ENCODE measurements at places on chromosomes 5 and 9.

DNA sequence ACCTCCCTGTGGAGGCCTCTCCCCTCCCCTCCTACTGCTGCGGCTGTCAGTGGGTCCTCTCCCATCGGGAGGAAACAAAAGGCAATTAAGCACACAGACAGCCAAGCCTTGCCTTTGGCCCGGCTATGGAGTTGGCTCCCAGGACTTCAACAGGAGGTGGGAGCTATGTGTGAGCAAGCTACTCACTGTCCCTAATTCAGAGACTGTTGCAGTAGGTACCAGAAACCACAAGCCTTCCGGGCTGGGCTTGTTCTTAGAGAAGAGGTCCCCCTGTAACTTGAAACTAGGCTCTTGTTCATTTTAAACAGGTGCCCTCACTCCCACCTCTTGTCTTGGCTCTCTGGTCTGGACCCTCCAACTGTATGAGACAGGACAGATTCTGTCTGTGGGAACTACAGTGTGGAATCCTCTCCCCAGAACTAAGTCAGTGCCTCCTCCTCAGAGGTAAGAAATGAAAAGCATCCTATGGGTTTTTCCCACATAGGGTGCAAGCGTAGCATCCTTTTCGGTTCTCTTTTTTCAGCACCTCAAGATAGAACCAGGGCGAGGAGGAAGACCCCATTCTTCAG lies 561.1 kb downstream of the EBF1 start:
- DNase-seq = no peak

- no peak for DNase-seq
These were observed 178.9 kb downstream of the XRCC4 start for GRCh38 chr5:83256091-83256780.

DNA sequence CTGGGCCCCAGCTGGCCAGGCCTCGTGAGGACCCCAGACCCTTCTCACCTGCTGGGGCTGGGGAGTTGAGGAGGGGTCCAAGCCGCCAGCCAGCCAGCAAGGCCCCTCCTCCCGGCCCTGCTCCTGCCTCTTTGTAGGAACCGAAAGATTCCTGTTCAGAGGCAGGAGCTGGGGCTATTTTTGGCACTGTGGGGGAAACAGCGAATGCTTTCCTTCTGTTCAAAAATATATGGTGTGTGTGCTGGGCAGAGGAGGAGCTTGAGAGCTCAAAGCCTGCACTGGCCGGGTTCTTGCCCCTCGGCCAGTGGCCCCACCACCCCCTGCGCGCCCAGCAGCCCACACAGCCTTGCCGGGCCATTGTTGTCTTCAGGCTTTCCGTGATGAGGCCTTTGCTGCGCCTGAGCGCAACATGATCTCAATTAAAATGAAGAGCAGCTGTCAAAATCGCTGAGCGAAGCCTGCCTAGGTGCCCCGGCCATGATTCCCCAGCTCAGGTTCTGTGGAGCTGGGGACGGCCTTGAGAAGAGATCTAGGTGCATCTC lies 13.4 kb downstream of the NCS1 start:
- peak; percentile 40 for DNase-seq

GRCh38 chr9:100066539-100066938 lies 32.3 kb downstream of the ERP44 start:
- DNase-seq = no peak

GRCh38 chr5:74250304-74251102 lies 390.0 kb downstream of the ENC1 start:
- no peak for DNase-seq

GRCh38 chr5:110050640-110051345 lies 361.1 kb downstream of the MAN2A1 start:
- no peak for DNase-seq

- no peak for DNase-seq
These were observed 128.1 kb downstream of the CRB2 start for GRCh38 chr9:123484130-123484529.

GRCh38 chr5:120576588-120576987 lies 112.5 kb downstream of the PRR16 start:
- DNase-seq = no peak

DNA sequence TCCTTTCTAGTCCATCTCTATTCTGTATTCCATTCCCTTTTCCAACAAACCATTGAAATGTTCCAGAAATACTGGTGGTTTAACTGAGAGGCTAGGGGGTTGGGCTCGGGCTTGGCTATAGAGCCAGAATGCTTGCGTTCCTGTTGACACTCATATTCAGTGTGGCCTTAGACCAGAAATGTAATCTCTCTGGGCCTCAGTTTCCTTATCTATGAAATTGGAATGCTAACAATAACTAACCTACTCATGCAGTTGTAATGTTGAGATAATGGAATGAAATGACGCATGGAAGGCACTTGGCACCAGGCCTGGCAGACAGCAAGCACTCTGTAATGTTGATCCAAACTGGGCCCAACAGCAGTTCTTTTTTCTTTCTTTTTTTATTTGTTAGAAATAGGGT lies 26.8 kb downstream of the JADE2 start:
- DNase-seq = no peak

DNA sequence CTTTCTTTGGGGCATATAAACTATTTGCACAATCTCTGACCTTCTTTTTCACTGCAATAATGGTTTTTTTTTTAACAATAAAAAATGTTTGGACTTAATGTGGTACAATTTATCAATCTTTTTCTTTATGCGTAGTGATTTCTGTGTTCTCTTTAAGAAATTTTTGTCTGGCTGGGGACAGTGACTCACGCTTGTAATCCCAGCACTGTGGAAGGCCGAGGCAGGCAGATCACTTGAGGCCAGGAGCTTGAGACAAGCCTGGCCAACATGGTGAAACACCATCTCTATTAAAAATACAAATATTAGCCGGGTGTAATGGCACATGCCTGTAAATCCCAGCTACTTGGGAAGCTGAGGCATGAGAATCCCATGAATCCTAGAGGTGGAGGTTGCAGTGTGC lies 72.3 kb downstream of the STK32A start:
- no peak for DNase-seq

DNA sequence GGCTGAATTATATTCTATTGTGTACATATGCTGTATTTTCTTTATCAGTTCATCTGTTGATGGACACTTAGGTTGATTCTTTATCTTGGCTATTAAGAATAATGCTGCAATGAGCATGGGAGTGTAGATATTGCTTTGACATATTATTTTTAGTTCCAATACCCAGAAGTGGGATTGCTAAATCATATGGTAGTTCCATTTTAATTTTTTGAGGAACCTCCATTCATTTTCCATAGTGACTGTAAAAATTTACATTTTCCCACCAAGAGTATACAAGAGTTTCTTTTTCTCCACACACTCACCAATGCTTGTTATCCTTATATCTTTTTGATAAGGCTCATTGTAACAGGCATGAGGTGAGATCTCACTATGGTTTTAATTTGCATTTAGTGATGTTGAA lies 19.4 kb downstream of the JAK2 start:
- no peak for DNase-seq

DNA sequence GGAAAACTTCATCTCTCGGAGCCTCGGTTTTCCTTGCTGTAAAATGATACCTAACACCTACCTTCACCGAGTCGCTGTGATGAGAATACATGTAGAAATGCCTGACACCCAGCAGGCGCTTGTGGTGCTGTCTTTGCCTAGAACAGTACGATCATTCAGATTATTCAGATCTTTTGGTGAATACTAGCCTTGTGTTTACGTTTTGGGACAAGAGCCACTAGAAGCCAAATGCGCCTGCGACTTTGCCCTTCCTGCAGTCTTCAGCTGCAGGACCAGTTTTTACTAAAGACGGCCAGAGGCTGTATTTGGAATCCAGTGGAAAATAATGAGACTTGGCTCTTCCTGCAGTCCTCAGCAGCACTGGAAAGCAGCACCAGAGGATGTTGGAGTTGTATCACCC lies 189.6 kb downstream of the TRIO start:
- DNase-seq = peak; percentile 48

- no peak for DNase-seq
These were observed 89.0 kb downstream of the DCP2 start for GRCh38 chr5:113065626-113066025.

DNA sequence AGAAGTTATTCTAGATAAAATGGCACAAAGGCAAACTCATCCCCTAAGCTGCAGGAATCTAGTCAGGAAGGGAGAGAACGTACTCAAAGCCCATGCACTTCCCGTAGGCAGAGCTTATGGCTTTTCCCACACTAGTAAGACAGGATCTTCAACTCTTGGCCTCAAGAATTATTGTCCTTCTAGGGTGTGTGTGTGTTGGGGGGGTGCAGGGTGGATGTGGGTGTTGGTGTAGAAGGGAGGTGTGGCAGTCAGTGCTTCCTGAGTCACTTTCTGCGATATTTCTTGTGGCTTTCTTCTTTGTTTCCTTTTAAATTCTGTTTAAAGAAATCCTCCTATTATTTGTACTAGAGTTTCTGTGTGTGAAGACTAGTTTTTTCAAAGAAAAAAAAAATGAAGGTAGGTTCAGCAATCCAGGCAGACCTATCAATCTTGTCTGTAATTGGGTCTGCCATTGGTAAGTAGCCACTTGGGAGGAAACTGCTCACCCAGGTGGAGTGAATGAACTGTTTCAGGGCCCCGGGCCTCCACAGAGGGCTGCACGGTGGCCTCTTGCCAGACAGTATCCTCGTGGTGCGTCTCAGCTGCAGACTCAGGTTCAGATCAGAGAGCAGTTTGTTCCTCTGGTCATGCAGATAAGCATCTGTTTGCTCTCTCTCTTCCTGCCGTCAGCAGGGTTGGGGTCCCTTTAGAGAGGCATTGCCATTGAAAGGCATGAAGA lies 131.9 kb downstream of the NPR3 start:
- no peak for DNase-seq

DNA sequence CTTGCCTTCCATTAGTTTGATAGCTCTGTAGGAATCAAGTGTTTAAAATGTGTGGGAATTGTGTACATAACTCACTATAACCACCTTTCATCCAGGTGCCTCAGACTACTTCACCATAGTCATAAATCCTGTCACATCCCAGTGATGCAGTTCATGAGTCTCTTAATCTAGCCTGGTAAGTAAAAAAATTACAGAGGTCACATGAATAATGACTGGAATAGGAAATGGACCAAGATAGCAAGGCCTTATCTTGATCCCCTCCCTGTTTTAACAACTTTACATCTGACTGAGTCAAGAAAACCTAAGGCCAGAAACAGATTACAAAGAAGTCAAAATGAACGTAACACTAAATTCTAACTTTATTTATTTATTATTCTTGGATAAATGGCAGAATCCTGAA lies 1.5 kb upstream of the RNF145 start:
- no peak for DNase-seq

DNA sequence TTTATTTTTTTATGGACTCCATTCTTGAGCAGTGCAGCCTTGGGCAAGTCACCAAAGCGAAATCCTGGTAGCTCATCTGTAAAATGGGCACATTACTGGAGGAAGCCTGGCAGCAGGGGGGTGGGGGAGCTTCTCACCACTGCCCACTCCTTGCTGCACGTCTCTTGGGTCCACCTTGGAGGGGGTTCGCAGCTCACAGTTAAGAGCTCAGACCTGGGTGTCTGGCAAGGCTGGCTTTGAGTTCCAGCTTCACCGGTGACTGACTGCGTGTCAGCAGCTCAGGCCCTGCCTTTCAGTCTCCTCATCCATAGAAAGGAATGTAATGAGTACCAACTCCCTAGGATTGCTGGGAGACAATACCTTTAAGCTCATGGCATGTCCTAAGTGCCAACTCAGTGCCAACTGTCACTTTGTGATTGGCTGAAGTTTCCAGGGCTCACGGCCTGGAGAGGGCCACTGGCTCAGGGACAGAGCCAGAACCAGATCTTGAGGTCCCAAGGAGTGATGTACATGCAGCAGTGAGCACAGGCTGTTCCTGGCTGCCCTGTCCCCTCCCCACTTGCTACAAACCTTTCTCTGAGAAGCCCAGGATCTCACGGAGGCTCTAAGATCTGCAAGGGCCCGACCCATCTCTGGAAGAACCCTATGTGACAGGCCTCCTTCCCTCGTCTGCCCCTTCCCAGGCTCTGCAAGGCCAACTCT lies 72.9 kb downstream of the C9orf50 start:
- no peak for DNase-seq

- DNase-seq = no peak
These were observed 602.2 kb downstream of the BNC2 start for GRCh38 chr9:16268067-16268881.

DNA sequence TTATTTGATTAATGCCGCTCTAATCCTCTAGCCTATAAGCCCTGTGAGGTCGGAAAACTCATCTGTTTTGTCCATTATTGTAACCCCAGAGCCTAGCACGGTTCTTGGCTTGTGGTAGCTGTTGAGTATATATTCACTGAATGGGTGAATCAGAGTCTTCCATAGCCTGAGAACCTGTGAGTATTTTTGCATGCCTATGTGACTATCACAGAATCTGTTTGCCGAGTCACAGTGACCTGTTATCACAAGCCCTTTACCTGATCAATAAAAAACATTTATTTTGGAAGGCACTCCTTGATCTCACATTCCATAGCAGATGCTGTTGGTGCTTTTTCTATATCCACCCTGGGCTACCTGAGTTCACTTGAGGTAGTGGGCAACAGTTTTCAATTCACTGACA lies 125.0 kb upstream of the STC2 start:
- no peak for DNase-seq

DNA sequence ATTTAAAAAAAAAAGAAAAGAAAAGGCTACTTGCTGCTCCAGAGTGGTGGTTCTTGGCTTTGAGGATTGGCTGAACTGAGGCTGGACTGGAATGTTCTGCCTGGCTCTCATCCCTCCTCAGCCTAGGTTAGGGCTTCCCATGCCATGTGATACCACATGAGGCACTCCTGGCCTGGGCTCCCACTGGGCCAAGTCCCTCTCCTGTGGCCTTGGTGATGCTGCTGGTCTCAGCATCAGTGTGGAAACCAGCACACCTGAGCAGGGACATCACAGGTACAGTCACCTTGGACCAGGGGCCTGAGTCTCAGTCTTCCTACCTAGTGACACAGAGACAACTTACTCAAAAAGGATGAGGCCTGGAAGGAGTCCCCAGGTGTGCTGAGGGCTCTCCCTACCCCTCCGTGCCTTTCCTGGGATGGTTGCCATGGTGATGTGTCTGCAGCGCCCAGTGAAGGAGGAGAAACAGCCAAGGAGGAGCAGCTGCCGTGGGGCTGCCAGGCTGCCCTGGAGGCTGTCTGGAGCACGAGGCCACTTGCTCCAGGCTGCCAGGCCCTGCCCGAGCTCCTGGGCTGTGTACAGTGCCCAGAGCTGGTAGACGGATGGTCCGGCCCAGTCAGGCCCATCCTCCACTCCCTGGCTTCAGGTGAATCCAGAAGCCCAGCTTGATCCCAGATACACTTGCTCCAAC lies 71.0 kb downstream of the WNK2 start:
- DNase-seq = no peak

DNA sequence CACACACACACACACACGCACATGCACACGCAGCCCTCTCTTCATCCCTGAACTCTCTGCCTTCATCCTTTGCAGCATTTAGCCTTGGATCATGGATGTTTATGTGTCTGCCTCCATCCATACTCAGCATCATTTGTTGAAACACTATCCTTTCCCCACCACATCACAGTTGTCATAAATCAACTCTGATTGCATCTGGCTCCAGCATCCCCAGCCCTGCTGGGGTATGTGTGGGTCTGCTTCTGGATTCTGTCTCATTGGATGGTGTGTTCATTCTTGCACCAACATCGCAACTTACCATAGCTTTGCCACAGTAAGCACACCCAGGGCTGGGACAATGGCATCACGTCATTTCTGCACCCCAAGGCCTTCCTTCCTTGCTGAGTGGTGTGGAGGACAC lies 175.4 kb downstream of the RGS3 start:
- DNase-seq = no peak
